Non-pigmented ciliary epithelial cell (primary cell): ENCODE measurements at places on chromosomes 3 and 15.

- no peak for DNase-seq
These were observed 31.8 kb downstream of the MITF start for GRCh38 chr3:69770976-69771634.

DNA sequence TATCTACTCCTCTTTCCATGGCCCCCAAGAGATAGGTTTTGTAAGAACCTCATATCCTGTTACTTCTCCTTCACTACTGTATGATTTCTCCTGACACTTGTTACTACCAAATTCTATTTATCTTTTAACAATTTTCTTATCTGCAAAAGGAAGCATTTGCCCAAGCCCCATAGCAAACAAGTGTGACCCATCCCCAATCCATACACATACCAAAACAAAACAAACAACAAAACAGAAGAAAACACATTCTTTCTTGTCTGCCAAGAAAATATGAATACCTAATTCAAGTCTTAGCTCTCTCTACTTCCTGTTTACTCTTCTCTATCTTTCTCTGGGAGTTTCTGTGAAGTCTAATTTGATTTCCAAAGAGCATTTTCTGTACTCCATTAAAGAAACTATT, 39.0 kb upstream of the AADAC start:
- no peak for DNase-seq

DNA sequence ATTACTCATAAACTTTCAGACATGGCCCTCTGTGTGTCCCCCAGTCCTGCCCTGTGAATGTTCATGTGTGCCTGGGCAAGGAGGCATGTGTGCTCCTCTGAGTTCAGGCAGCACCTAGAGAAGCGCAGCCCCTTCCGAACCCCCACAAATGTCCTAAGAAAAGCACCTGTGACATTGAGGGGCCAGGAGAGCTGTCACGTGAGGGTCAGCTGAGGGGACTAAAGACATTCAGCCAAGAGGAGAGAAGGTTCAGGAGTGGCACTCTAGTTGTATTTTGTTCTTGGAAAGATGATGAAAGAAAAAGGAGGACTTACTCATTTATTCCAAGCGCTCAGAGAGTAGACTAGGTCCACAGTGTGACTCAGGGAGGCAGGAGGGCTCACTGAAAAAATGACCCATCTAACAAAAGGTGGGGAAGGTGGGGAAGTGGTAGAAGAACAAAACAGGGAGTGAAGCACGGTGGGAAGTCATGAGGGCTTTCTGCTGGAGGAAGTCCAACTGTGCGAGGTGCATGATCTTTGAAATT, 28.1 kb upstream of the ELP6 start:
- no peak for DNase-seq

- no peak for DNase-seq
These were observed 52.5 kb upstream of the FOXP1 start for GRCh38 chr3:71636001-71636400.

- DNase-seq = no peak
These were observed 56.7 kb upstream of the TSC22D2 start for GRCh38 chr3:150351398-150351797.

DNA sequence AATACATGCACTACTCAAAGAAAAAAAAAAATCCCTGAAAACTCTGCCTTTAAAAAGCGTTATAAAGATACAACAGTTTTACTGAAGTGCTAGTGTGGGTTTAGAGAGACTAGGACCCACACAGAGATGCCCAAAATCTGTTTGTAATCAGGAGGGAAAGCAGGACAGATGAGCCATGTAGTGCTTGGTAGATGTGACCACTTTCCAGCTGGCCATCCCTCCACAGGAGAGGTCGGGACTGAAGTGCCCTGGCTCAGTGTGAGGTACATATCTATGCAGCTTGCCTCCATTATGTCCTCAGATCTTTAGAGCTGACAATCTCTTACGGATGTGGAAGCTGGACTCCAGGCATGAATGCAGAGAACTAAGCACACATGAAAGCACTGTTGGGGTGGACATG, 57.5 kb upstream of the NANOGP8 start:
- no peak for DNase-seq

GRCh38 chr3:180871901-180872300, 40.6 kb upstream of the FXR1 start:
- no peak for DNase-seq

DNA sequence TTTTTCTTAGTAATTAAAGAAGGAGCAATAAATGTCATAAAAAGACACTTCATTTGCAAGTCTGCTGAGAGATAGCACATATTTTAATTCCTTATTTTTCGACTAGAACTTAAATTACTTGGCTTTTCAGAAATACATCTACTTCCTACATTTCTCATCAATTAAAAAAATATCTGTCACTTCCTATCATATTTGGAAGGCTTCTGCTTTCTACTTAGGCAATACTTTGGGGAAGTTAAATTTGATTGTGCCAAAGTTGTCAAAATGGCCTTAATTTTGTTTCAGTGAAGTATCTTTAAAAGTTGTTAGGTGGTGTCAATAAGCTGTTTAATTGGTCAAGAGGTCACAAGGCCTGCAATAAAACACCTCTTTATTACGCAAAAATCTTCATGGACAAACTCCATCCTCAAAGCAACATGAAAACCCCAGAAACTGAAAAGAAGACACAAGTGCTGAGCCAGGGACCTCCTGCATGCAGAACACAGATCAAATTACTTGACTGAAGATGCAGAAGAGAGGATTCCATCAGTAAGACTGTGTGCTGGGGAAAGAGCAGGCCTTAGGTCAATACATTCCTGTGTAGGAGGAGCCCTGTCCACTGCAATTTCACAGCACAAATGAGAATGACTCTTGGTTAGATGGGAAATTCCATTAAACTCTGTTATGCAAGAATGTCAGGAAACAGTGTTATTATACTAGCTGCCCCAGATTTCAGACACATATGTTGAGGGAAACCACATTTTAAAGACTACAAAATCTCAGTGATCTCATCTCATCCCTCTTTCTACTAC, 48.0 kb upstream of the FSTL1 start:
- peak; percentile 98 for DNase-seq

DNA sequence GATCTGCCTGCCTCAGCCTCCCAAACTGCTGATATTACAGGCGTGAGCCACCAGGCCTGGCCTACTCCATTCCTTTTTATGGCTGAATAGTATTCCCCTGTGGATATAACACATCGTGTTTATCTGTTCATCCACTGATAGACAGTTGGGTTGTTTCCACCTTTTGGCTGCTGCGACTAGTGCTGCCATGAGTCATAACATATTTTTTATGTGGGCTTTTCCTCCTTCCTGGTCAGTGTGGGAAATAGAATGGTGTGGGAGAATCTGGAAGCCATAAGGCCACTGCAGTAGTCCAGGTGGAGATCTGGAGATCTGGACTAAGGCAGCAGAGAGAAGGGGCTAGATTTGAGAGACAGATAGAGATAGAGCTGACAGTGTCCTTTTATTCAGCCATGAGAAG, 16.2 kb downstream of the LCMT2 start:
- no peak for DNase-seq

- DNase-seq = no peak
These were observed 97.8 kb downstream of the DNAH12 start for GRCh38 chr3:57446318-57446841.

DNA sequence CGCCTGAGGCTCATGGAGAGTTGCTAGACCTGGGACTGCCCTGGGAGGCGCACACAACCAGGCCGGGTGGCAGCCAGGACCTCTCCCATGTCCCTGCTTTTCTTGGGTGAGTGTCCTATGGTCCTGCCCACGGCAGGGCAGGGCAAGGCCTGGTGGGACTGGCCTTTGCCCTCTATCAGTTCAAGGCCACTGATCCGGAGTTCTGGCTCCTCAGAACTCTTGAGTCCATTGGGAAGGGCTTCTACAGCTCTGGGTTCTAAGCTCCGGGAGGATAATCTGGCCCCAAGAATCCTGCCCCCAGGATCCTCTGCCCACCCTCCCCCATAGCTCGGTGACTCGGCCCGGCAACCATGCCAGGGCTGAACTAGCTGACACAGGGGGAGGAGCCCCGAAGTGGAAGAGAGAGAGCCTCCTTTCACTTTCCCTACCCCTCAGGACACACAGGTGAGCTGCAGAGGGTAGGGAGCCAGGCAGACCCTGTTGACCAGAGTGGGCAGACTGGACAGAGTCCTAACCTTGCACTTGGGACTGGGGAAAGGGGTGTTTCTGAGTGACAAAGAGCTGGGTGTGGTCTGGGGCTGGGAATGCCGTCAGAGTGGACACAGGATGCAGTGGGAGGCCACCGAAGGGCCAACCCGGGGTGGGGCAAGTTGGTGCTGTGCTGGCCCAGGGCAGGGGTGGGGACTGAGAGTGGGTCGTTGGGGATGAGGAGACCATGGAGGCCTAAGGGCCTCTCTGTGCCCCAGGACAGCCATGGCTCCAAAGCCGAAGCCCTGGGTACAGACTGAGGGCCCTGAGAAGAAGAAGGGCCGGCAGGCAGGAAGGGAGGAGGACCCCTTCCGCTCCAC, 664 bp downstream of the PARP3 start:
- no peak for DNase-seq

- DNase-seq = no peak
These were observed 21.8 kb downstream of the SPG11 start for GRCh38 chr15:44641651-44642050.
